Bronchus fibroblast of lung (primary cell): ENCODE measurements at places on chromosomes 16 and 17. TPM values are rescaled to one million over a fixed set of nuclear protein-coding genes. Genes with fewer than 3 reads are reported as not detected.

Gene LGALS9B
- not detected in 2 replicates for total RNA-seq

Gene EVPLL
- total RNA-seq = not detected in 2 replicates

Gene NUFIP2
- total RNA-seq = 12.5 and 13.6 TPM in 2 replicates

Gene C1QTNF1
- total RNA-seq = 18.5 and 18.9 TPM in 2 replicates

Gene OGFOD3
- 24.8 and 30.4 TPM in 2 replicates for total RNA-seq

Gene ITGAD
- total RNA-seq = not detected in 2 replicates

Gene KRT31
- not detected in 2 replicates for total RNA-seq

Gene TRAF4
- total RNA-seq = 38.3 and 38.7 TPM in 2 replicates

Gene NLRC3
- not detected in 2 replicates for total RNA-seq

Gene MLKL
- total RNA-seq = 6.2 and 8.1 TPM in 2 replicates

Gene HASPIN
- total RNA-seq = 9.7 and 13.1 TPM in 2 replicates

Gene ANKFN1
- not detected in 2 replicates for total RNA-seq

Gene CD300H
- not detected in 2 replicates for total RNA-seq

Gene TMEM132E
- total RNA-seq = under 0.01 TPM in 1 of 2 replicates, not detected in the other

Gene HSF4
- 1.3 and 2.4 TPM in 2 replicates for total RNA-seq

Gene SMIM22
- not detected in 2 replicates for total RNA-seq

Gene PHF23
- total RNA-seq = 41.5 and 42.4 TPM in 2 replicates

Gene SIRT7
- total RNA-seq = 14.0 and 15.0 TPM in 2 replicates

Gene C17orf113
- 0.17 and 0.30 TPM in 2 replicates for total RNA-seq

Gene KIF2B
- not detected in 2 replicates for total RNA-seq

Gene TNK1
- total RNA-seq = under 0.01 TPM in 1 of 2 replicates, not detected in the other

Gene HOXB8
- total RNA-seq = 0.50 and 1.0 TPM in 2 replicates

Gene CCDC200
- not detected in 2 replicates for total RNA-seq

Gene HOXB4
- 11.7 and 11.8 TPM in 2 replicates for total RNA-seq

Gene TBX4
- 3.0 and 3.5 TPM in 2 replicates for total RNA-seq

Gene LITAFD
- not detected in 2 replicates for total RNA-seq

Gene NXPH3
- total RNA-seq = under 0.01 TPM in 1 of 2 replicates, not detected in the other

Gene IGF2BP1
- total RNA-seq = 9.7 and 10.3 TPM in 2 replicates

Gene HOXB1
- total RNA-seq = not detected in 2 replicates

Gene DPEP3
- not detected in 2 replicates for total RNA-seq

Gene ATP6V0D1
- total RNA-seq = 106 and 112 TPM in 2 replicates

Gene ETV4
- 21.4 and 22.0 TPM in 2 replicates for total RNA-seq

Gene CIITA
- total RNA-seq = under 0.01 and 0.30 TPM in 2 replicates

Gene NPIPB9
- not detected in 2 replicates for total RNA-seq

Gene TSPOAP1
- total RNA-seq = 0.34 and 2.7 TPM in 2 replicates

Gene VAT1L
- 7.6 and 8.7 TPM in 2 replicates for total RNA-seq

Gene SP6
- total RNA-seq = 0.15 and 0.34 TPM in 2 replicates

Gene UNKL
- total RNA-seq = 4.0 and 4.3 TPM in 2 replicates

Gene SOX8
- total RNA-seq = 0.15 TPM in 1 of 2 replicates, not detected in the other

Gene UNK
- 19.0 and 27.9 TPM in 2 replicates for total RNA-seq

Gene SLFN13
- 3.9 and 4.2 TPM in 2 replicates for total RNA-seq

Gene MT3
- total RNA-seq = not detected in 2 replicates

Gene PHOSPHO1
- total RNA-seq = 0.34 and 1.3 TPM in 2 replicates

Gene FOXF1
- total RNA-seq = 23.9 and 25.4 TPM in 2 replicates

Gene DOC2A
- 0.30 and 0.34 TPM in 2 replicates for total RNA-seq

Gene CLEC18B
- not detected in 2 replicates for total RNA-seq

Gene SEPTIN12
- not detected in 2 replicates for total RNA-seq

Gene P2RX5
- 1.0 and 1.3 TPM in 2 replicates for total RNA-seq

Gene HOXB2
- total RNA-seq = 50.4 and 52.6 TPM in 2 replicates

Gene MAP3K14
- 4.3 and 4.4 TPM in 2 replicates for total RNA-seq

Gene EFNB3
- 0.67 and 0.89 TPM in 2 replicates for total RNA-seq

Gene ACACA
- total RNA-seq = 39.8 and 42.7 TPM in 2 replicates

Gene SLC22A31
- total RNA-seq = 0.45 and 1.7 TPM in 2 replicates

Gene GAST
- not detected in 2 replicates for total RNA-seq

Gene PRSS53
- 2.1 and 2.5 TPM in 2 replicates for total RNA-seq

Gene SULT1A2
- total RNA-seq = not detected in 2 replicates

Gene CLUH
- total RNA-seq = 41.5 and 44.2 TPM in 2 replicates
